Large intestine (tissue), 12 donors: ENCODE measurements at places on chromosomes 3 and 15. TPM values are rescaled to one million over a fixed set of nuclear protein-coding genes. Genes with fewer than 3 reads are reported as not detected.
A peak's percentile ranks its signal among the peaks of the same experiment; 100 is the strongest.

DNA sequence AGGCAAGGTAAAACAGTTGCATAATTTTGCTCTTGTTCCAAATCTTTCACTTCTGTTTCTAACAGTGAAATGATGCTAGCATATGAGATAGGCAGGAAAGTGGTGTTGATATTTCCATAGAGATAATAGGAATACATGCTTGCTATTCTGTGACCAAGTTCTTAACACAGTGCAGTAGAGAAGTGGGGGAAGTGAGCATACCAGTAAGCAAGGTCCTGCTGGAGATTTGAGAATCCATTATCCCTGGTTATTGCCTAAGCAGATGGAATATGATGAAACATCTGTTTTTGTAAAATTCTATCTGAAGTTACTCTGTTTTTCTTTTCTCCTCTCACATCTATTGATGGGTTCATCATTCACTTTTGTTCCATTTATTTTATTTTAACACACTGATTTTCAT, 28.7 kb downstream of the USP8 start:
- DNase-seq = no peak

DNA sequence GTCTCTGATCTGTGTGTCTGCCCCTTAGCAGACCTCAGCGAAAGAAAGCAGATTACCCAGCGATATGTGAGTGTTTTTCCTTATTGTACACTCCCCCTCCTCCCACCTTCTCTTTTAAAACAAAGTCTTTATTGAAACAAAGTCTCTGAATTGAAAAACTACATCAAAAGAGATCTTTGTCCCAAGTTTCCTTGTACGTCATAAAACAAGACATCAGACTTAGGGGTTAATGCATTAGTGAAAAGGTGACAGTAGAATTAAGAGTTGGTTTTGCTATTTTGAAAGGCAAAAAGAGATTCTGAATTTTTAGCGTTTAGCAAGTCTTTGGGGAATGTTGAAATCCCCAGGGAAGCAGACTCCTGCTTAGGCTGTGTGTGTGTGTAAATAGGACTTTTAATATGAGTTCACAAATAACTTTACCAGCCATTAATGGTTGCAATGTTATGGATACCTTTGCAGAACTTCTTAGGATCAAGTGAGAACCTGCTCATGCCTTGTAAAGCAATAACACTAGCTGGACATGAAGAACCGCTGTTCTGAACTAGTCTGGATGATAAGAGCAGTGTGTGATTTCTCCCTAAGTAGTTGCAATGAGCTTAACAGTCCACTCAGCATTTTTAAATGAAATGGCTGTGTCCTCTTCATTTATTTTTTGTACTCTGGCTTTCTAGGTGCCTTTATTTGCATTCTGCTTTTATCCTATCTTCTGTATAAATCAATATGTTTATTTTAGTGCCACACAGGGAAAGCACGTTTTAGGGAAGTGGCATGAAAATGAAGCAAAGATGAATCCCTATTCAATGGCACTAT, 136.6 kb downstream of the MCTP2 start:
- no peak for DNase-seq

- DNase-seq = peak; percentile 68
Observed at GRCh38 chr15:69161079-69161877, 843 bp downstream of the GLCE start.

DNA sequence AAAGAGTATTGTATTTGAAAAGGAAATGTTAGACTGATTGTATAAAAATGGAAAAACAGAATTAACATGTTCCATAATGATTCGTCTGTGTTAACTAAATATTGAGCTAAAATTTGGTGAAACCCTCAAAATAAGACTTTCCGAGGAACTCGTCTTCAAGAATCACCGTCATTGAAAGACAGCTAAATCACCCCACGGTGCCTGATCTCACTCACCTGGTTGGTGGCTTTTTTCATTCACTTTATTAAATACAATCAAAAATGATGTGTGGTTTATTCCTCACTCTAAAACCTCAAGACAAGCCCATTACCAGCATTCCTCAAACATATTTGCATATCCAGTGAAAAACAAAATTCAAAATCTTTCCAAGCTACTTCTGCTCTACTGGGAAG, 153.9 kb downstream of the FOXP1 start:
- DNase-seq = no peak

- DNase-seq = no peak
Observed at GRCh38 chr3:183275418-183275817, 22.4 kb downstream of the B3GNT5 start.

DNA sequence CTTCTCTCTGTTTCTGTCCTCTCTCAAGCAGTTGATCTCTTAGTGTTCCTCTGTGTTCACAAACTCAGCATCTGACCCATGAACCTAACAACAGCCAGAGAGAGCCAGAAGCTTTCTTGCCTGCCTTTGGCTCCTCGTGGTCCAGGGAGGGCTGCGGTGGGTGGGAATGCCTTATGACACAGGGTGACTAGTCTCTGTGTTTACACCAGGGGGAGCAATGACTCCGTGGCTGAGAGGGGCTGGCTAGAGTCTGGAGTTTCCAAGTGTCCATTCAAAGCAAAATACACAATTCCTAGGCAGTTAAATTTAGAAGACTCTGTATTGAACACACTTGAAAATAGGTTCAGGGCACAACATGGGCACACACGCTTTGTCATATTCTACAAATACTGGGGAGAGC, 370.0 kb upstream of the FRG2C start:
- DNase-seq = peak; percentile 3

DNA sequence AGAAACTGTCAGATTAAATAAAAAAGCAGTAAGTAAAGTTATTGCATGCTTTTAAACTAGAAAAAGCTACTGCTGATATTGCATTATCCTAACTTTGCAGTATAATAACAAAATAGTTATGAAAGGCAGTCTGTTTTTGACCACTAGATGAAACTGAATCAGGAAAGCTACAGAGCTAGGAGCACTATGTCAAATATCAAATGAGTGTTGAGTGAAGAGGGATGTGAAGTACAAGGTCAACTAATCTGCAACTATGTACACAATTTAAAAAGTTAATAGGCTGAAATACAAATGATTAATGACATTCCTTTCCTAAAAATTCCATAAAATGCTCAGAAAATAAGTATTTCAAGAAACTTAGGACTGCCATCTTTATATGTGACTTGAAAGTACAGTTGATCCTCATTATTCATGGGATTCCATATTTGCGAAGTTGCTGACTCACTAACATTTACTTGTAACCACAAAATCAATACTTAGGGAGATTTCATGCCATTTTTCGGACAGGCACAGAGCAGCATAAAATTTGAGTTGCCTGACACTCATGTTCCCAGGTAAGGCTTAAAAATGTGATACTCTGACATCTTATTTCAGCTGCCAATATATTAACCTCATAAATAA, 34.5 kb downstream of the SLC4A7 start:
- no peak for DNase-seq

GRCh38 chr3:61980041-61980440, 393.3 kb downstream of the FEZF2 start:
- no peak for DNase-seq

DNA sequence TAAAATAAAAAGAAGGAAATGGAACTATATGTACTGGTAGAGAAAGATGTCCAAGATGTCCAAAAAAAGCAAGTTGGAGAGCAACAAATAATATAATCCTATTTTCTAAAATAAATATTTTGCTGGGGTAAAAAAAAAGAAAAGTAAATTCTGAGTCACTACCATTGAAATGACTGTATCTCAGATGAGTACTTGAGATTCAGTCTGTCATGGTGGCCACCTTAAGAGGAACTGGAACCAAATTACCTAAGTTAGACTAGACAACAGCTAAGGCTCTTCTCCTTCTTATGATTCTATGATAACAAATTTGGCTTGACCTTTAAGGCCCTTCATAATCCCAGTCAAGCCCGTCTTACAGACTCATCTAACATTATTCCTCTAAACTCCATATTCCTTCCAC, 270.6 kb upstream of the HES1 start:
- DNase-seq = no peak

DNA sequence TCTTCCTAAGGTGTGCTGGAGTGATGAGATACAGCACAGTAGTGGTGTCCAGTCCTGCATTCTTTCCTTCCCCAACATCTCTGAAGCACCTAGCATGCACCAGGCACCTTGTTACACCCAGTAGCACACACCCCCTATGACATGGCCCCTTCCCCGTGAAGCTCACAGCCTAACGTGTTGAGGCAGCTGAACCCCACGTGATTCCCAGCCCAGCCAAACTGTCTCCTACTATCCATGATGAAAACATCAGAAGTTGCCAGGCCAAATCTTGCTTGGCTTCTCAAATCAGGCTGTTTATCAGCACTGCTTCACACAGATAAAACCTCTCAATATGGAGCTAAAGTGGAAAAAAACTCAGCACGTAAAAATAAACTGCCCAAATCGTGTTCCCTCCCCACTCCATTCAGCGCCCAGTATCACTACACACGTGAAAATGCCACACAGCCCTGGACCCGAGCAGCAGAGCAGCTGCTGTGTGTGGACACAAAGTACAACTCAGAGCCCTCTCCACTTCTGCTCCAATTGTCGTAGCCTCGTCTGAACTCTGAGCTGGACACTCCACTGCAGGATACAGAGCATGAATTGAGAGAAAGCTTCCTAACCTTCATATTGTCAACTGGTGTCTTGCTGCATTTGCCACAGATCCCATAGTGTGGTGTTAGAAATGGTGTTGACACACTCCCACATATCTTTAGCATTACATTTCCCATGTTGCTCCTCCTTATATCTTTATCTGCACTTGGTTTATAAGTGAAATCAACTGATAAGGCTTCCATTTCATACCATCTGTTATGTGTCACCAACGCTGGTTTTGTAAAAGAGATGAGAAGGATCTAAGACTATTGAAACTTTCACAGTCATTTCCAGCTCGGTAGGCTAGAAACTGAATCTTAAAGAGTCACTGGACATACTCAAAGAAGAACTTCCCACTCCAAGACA, 279.8 kb downstream of the RORA start:
- DNase-seq = no peak

GRCh38 chr3:131701153-131701770, 198.5 kb upstream of the MRPL3 start:
- DNase-seq = no peak

DNA sequence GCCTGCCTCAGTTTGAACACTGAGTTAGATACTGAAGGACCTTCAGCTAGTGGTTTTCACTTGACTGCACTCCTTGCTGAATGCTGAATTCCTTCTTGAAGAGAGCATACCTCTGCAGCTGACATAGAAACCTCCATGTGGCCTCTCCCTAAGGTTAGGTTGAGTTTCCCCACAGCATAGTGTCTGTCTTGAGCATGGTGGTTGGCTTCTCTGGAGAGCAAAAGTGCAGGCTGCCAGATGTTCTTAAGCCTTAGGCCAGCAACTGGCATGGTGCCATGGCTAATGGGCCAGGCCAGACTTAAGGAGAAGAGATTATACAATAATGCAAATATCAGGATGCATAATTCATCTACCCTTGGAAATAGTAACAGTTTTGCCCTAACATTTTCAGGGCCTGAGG, 545.6 kb upstream of the ZNF385D start:
- DNase-seq = no peak

DNA sequence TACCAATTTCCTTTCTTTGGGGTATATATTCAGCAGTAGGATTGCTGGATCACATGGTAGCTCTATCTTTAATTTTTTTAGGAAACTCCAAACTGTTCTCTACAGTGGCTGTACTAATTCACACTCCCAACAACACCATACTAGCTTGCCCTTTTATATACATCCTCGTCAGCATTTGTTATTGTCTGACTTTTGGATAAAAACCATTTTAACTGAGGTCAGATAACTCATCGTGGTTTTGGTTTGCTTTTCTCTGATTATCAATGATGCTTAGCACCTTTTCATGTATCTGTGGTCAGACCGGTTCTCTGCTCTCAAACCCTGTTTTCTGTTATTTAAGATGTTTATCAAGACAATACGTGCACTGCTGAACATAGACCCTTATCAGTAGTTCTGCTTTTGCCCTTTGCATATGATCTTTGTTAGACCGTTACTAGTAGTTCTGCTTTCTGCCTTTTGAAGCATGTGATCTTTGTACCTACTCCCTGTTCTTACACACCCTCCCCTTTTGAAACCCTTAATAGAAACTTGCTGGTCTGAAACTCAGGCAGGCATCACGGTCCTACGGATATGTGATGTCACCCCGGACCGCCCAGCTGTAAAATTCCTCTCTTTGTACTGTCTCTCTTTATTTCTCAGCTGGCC, 474.3 kb downstream of the RSL24D1 start:
- no peak for DNase-seq

DNA sequence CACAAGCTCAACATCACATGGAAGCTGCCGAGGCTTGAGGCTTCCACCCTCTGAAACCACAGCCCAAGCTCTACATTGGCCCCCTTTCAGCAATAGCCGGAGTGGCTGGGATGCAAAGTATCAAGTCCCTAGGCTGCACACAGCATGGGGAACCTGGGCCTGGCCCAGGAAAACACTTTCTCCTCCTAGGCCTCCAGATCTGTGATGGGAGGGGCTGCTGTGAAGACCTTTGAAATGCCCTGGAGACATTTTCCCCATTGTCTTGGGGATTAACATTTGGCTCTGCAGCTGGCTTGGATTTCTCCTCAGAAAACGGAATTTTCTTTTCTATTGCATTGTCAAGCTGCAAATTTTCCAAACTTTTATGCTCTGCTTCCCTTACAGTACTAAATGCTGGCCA, 18.2 kb downstream of the HRG start:
- DNase-seq = no peak

DNA sequence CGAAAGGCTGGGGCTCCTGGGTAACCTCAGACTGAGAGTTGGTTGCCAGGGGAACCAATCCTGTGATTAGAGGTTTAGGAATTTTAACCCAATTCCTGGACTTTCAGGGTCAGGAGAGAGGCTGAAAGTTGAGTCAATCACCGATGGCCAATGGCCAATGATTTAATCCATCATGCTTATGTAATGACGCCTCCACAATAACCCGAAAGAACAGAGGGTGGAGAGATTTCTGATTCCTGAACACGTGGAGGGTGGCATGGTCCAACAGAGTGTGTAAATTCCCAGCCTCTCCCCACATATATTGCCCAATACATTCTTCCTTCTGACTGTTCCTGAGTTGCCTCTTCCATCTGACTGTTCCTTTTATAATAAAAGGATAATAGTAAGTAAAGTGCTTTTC, 137.2 kb upstream of the CBLB start:
- DNase-seq = no peak

SERF2 gene
- 720 TPM for polyA plus RNA-seq

HERC2 gene
- polyA plus RNA-seq = 42.7 TPM

SHC4 gene
- polyA plus RNA-seq = 1.7 TPM

FBN1 gene
- polyA plus RNA-seq = 49.6 TPM

MCTP2 gene
- polyA plus RNA-seq = 18.7 TPM

P2RY12 gene
- polyA plus RNA-seq = 2.3 TPM

GOLGA8Q gene
- 1.4 TPM for polyA plus RNA-seq

TWF2 gene
- 19.9 TPM for polyA plus RNA-seq
